ENCODE measurements at places on chromosomes 7 and 10. TPM values are rescaled to one million over a fixed set of nuclear protein-coding genes. Genes with fewer than 3 reads are reported as not detected.

Gene FANK1
- total RNA-seq = 6.3 TPM

Gene CPA1
- not detected for total RNA-seq

Gene FFAR4
- total RNA-seq = 0.13 TPM

Gene PITX3
- not detected for total RNA-seq

Gene ADRA2A
- 7.2 TPM for total RNA-seq

Gene GBX1
- total RNA-seq = not detected

Gene MMP21
- not detected for total RNA-seq

Gene PIK3AP1
- total RNA-seq = 3.3 TPM

Gene TLX1
- not detected for total RNA-seq

Gene NCF1
- total RNA-seq = 1.9 TPM

Gene GDF10
- total RNA-seq = 1.5 TPM

Gene LDB3
- total RNA-seq = 15.9 TPM

Gene COG5
- 63.4 TPM for total RNA-seq

Gene LIPJ
- 0.39 TPM for total RNA-seq

Gene ZDHHC16
- total RNA-seq = 34.0 TPM
